Transverse colon (tissue), 4 donors: ENCODE measurements at places on chromosomes 6 and 20.
A peak's percentile ranks its signal among the peaks of the same experiment; 100 is the strongest.

- H3K4me3 ChIP-seq, result no peak overlapping the region
- H3K27ac ChIP-seq, result peak overlapping the region; percentile 65
- no peaks in the 10 kb centered on the region for H3K27me3 ChIP-seq
- DNase-seq, result no peak
Measured at GRCh38 chr6:118318648-118319047, 229.4 kb upstream of the PLN start.

DNA sequence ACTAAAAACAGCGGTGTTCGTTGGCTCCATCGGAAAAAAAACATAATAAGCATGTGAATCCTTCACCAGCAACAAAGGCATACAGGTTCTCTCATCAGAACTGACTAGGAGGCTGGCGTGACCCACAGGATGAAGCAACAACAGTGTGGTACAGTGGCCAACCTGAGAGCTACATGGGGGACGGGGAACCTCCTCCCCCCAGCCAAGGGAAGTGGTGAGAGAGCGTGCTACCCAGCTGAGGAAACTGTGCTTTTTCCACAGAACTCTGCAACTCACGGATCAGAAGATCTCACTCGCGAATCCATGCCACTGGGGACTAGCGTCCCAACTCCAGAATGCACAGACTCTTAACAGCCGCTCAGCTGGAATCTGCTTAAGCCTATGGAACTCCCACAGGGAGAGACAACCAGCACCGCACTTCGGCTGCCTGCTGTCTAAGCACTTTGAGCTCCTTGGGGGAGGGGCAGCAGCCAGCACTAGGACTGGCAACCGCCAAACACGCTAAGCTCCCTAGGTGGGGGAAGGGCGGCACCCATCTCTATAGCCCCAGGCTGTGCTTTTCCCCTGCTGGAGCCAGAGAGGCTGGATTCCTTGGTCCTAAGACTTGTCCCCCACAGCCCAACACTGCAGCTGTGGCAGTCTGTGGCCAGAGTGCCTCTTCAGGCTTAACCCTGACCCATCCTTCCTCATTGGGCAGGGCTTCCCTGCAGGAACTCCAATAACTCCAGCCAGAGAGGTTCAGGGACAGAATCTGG, 538.3 kb upstream of the BTBD3 start:
- DNase-seq, result no peak
- no peak overlapping the region for H3K27ac ChIP-seq
- H3K36me3 ChIP-seq, result no peaks in the 10 kb centered on the region
- no peaks in the 10 kb centered on the region for H3K27me3 ChIP-seq
- H3K4me3 ChIP-seq, result no peak overlapping the region

- H3K4me1 ChIP-seq, result no peaks in the 10 kb centered on the region
- no peak for DNase-seq
- no peaks in the 10 kb centered on the region for H3K36me3 ChIP-seq
- peaks cover 52% of the 10 kb centered on the region for H3K27me3 ChIP-seq
- peak overlapping the region; percentile 21 for H3K27ac ChIP-seq
- no peak overlapping the region for H3K4me3 ChIP-seq
Measured at GRCh38 chr20:63232235-63233060, 3.3 kb upstream of the BIRC7 start.

DNA sequence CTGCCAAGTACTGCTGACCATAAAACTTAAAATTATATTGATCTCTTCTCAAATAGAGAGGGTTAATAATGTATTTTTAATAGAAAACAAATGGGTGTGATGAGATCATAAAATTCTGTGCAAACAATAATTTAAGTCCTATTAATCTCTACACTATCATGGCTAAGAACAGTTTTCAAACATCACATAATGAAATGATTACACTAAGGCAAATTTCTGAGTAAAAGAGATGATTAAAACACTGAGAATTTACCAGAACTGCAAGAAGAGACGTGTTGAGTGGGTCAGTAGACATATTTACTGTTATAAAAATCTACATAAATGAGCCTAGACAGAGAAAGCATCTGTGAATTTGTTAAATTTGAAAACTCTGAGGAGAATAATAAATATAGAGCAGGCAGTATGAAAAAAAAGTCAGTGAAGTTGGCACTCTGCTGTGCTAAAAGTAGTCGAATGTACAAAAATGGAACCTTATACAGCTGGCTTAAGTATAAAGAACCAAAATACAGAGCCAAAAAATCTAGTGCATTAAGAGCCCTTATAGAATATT, 302.6 kb upstream of the MANEA start:
- no peaks in the 10 kb centered on the region for H3K4me1 ChIP-seq
- H3K27ac ChIP-seq, result no peak overlapping the region
- H3K4me3 ChIP-seq, result no peak overlapping the region
- no peaks in the 10 kb centered on the region for H3K27me3 ChIP-seq
- no peak for DNase-seq
- H3K36me3 ChIP-seq, result no peaks in the 10 kb centered on the region

GRCh38 chr6:99905209-99906106, 88.6 kb downstream of the MCHR2 start:
- H3K27ac ChIP-seq, result no peak overlapping the region
- H3K36me3 ChIP-seq, result no peaks in the 10 kb centered on the region
- DNase-seq, result no peak
- no peak overlapping the region for H3K4me3 ChIP-seq
- no peaks in the 10 kb centered on the region for H3K4me1 ChIP-seq

GRCh38 chr20:16803965-16804792, 56.0 kb downstream of the OTOR start:
- no peaks in the 10 kb centered on the region for H3K4me1 ChIP-seq
- peaks cover 35% of the 10 kb centered on the region for H3K27me3 ChIP-seq
- peak; percentile 38 for DNase-seq
- no peak overlapping the region for H3K27ac ChIP-seq

GRCh38 chr6:5638666-5639065, 368.1 kb downstream of the NRN1 start:
- no peak overlapping the region for H3K4me3 ChIP-seq
- H3K27me3 ChIP-seq, result no peaks in the 10 kb centered on the region
- no peak for DNase-seq
- H3K4me1 ChIP-seq, result no peaks in the 10 kb centered on the region

- peak; percentile 24 for DNase-seq
- H3K27ac ChIP-seq, result no peak overlapping the region
- peaks cover 18% of the 10 kb centered on the region for H3K27me3 ChIP-seq
- H3K36me3 ChIP-seq, result no peaks in the 10 kb centered on the region
- no peak overlapping the region for H3K4me3 ChIP-seq
Measured at GRCh38 chr6:1527073-1527457, 82.7 kb upstream of the FOXC1 start.

- H3K27me3 ChIP-seq, result no peaks in the 10 kb centered on the region
- no peak overlapping the region for H3K4me3 ChIP-seq
- H3K27ac ChIP-seq, result no peak overlapping the region
- DNase-seq, result no peak
Measured at GRCh38 chr20:45765980-45766379, 25.7 kb downstream of the WFDC3 start.

DNA sequence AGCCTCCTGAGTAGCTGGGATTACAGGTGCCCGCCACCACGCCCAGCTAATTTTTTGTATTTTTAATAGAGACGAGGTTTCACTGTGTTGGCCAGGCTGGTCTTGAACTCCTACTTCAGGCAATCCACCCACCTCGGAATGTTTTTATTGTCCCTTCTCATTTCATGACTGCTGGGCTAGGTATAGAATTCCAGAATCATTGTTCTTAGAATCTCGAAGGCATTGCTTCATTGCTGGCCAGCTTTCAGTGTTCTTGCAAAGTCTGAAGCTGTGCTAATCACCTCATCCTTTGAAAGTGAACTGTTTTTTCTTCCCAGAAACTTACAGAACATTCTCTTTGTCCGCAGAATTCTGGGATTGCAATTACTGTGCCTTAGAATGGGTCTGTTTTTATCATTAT, 49.0 kb downstream of the PTPN1 start:
- no peak for DNase-seq
- H3K27ac ChIP-seq, result no peak overlapping the region
- no peak overlapping the region for H3K4me3 ChIP-seq
- no peaks in the 10 kb centered on the region for H3K27me3 ChIP-seq

DNA sequence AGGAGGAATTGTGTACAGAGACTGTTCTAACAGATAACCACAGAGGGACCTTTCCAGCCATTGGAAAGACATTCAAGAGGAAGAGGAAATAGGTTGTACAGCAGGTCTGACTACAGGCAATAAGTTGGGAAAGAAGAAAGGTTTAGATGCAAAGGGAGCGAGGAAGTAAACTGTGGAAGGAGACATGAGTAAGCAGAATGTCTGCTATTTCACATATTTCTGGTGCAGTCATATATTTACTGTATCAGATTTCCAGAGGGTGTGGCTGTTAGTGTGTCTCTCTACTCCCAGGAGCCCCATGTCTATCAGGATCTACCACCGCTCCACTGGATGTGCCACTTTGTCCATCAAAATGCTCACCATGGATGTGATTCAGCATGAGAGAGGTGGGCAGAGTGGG, 25.9 kb downstream of the MRS2 start:
- no peaks in the 10 kb centered on the region for H3K4me1 ChIP-seq
- H3K36me3 ChIP-seq, result peaks cover 12% of the 10 kb centered on the region
- H3K27ac ChIP-seq, result no peak overlapping the region
- no peak for DNase-seq
- H3K4me3 ChIP-seq, result no peak overlapping the region

DNA sequence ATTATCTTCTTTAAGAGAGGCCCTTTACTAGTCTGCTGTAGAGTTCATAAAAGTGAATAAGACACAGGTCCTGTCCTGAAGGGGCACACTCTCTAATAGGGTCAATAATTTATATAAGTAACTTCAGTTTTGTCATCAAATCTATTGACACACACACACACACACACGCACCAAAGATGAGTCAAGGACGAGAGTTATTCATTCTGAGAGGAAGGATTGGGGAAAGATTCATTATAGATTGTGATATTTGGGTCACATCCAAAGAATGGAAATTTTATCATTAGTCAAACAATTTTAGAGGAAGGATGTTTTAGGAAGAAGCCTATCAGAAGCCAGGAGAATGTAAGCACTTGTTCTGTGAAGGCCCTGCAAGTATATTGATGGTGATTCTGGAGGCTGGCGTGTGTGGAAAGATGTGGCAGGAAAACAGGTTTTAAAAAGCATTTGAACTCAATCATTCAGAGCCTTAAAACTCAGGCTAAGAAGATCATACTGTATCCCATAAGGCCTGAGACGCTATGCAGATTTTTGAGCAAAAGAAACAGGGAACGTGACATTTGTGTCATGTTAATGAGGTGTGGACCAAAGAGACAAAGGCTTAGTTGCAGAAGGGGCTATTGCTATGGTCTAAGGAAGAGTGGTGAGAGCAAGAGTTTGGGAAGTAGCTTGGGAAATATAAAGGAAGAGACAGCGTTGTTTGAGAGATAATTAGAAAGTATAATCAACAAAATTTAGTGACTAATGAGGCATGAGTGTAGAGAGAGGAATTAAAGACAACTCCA, 161.4 kb upstream of the PREP start:
- no peaks in the 10 kb centered on the region for H3K36me3 ChIP-seq
- DNase-seq, result no peak
- no peak overlapping the region for H3K27ac ChIP-seq
- no peaks in the 10 kb centered on the region for H3K27me3 ChIP-seq
- no peak overlapping the region for H3K4me3 ChIP-seq

- H3K4me1 ChIP-seq, result peaks cover 15% of the 10 kb centered on the region
- DNase-seq, result no peak
- H3K27ac ChIP-seq, result no peak overlapping the region
- no peak overlapping the region for H3K4me3 ChIP-seq
- no peaks in the 10 kb centered on the region for H3K27me3 ChIP-seq
Measured at GRCh38 chr6:14459315-14459714, 341.7 kb downstream of the CD83 start.

DNA sequence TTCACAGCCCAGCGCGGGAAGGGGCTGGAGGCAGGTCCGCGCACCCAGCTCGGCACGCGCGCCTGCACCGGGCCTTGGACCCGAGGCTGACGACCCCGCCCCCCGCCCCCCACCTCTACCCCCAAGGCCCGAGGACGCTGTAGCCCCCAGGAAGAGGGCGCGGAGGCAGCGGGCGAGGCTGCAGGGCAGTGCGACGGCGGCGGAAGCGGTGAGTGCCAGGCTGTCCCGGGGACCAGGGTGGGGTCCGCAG, 1.2 kb downstream of the LIME1 start:
- peak overlapping the region; percentile 9 for H3K4me3 ChIP-seq
- no peaks in the 10 kb centered on the region for H3K36me3 ChIP-seq
- H3K27ac ChIP-seq, result peak overlapping the region; percentile 88
- no peaks in the 10 kb centered on the region for H3K27me3 ChIP-seq
- H3K4me1 ChIP-seq, result peaks cover 55% of the 10 kb centered on the region

DNA sequence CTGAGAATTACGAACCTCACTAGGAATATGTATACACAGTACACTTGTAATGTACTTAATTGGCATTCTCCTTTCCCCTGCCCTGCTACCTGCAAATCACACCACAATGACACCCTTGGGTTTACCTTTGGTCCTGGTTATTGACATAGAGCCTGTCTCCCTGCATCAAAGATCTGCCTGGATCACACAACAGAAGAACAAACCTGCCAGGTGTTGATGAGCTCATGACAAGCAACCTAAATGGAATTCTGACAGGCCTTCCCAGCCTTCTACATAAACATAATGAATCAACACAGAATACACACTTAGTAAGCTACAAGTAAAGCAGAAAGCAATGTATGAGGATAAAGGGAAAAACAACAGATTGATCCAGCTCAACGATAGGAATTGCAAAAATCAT, 95.6 kb downstream of the HDGFL1 start:
- no peak for DNase-seq
- H3K27ac ChIP-seq, result no peak overlapping the region
- no peaks in the 10 kb centered on the region for H3K36me3 ChIP-seq

DNA sequence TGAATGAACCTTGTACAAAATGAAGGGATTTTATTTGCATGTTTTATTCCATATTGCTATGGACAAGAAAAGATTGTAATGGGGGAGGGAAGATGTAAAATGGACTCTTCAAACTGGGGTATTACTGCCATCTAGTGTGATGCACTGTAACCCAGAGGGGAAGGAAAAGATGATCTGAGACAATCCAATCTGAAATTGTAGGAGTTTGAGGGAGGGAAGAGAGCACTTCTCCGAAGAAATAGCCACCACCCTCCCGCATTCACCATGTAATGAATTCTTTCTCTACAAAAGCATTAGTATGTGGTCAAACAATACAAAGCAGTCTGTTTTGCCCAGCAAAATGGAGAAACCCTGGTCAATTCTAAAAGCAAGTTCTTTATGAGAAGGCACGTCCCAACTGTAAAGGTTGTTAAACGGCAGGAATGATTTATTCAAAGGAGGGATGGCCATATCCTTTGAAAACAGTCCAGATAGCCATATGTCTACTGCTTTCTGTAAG, 679.5 kb upstream of the NRSN1 start:
- H3K36me3 ChIP-seq, result no peaks in the 10 kb centered on the region
- H3K27me3 ChIP-seq, result no peaks in the 10 kb centered on the region
- H3K4me1 ChIP-seq, result no peaks in the 10 kb centered on the region
- no peak overlapping the region for H3K27ac ChIP-seq
- no peak for DNase-seq
- no peak overlapping the region for H3K4me3 ChIP-seq

DNA sequence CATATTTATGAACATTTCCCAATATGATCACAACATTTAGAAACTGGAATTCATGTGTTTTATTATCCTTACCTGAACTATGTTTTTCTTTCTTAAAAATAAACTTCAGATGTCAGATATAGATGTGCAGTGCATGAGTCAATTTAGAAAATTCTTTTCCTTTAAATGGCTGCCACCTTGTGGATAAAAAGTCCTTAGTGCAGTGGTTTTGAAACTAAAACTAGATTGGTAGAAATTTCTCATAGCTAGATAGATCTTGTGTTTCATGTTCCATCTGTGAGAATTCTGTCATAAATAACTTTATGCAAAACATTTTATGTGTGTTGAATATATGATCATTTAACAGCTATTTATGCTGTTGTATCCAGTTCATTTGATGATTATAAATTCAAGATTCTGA, 134.9 kb downstream of the KLHL32 start:
- H3K27ac ChIP-seq, result no peak overlapping the region
- DNase-seq, result no peak
- H3K4me1 ChIP-seq, result no peaks in the 10 kb centered on the region
- H3K4me3 ChIP-seq, result no peak overlapping the region
- H3K27me3 ChIP-seq, result no peaks in the 10 kb centered on the region
